ENCODE measurements at places on chromosomes 5 and 9.

- DNase-seq: no peak
Observed at GRCh38 chr5:352639-353611, 31.4 kb downstream of the AHRR start.

GRCh38 chr5:64502196-64502595 is 3.6 kb upstream of the RGS7BP start:
- DNase-seq: no peak

GRCh38 chr9:102985162-102985895 is 9.8 kb upstream of the CYLC2 start:
- DNase-seq: no peak

DNA sequence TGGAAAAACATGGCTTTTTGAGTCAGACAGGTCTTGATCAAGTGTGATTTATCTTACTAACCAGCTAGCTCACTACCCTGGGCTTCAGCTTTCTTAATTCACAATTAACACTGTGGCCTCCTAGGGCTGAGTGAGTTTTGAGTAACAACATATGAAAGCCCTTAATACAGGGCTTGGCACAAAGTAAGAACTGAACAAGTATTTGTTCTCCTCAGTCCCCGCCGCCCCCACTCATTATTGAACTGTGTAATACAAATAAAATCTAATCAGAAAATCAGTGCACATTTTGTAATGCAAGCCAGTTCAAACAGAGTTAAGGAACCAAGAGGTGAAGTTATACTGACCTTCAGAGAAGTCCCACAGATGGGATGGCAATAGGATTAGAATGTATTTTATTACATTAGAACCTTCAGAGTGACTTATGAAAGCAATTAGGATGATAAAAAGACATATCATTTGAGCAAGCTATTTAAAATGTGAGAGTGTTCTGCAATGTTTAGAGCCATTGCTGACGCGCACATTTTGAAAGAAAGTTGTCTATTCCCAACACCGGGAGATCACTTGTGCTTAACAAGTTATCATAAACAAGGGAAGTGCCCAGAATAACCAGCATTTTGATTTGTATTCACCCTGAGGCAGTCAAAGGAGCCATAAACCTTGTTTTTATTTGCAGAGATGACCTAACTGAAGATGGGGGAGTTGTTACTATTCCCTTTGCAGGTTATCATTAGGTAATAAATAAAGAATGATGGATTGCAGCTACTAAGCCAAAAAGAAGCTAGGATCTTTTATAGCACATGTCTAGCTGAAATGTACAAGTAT is 19.4 kb downstream of the ADAMTS16 start:
- no peak for DNase-seq

DNA sequence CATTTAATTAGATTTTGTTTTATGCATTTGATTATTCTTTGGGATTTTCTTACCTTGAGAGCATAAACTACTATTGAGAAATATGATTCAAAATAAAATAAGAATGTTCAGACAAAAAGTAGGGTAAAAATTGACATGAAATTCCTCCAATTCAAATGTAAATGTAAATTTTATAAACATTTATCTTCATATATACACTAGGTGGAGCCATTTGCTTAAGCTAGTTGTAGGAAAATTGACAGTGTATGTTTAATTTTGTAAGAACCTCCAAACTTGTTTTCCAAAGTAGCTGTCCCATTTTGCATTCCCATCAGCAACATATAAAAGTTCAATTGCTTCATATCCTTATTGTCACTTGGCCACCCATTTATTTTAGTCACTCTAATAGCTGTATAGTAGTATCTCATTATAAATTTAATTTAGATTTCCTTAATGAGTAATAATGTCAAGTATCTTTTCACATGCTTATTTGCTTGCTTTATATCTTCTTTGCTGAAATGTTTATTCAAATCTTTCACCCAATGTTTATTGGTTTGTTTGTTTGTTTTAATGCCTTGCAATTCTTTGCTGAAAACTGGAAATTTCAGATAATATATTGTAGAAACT is 37.6 kb upstream of the SLCO6A1 start:
- DNase-seq: no peak

GRCh38 chr9:12413986-12414385 is 279.2 kb upstream of the TYRP1 start:
- no peak for DNase-seq
